ENCODE measurements at places on chromosomes 12 and 14.
A peak's percentile ranks its signal among the peaks of the same experiment; 100 is the strongest.

DNA sequence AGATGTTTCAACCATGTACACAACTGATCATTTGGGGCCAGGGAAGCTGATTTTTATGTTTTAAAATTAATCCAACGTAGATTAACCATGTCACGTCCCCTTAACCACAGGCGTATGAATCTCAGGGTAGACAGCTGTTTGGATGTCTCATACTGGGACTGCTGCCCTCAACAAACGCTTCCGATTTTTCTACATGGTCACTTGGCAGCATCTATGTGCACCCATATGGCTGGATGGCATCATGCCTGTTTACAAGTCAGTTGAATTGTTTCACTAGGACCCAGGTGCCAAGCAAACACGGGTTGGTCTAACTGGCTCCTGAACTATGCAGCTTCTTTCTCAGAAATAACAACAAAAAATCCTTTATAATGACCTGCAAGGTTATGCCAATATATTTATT is 393.8 kb downstream of the NPAS3 start:
- no peak for DNase-seq

DNA sequence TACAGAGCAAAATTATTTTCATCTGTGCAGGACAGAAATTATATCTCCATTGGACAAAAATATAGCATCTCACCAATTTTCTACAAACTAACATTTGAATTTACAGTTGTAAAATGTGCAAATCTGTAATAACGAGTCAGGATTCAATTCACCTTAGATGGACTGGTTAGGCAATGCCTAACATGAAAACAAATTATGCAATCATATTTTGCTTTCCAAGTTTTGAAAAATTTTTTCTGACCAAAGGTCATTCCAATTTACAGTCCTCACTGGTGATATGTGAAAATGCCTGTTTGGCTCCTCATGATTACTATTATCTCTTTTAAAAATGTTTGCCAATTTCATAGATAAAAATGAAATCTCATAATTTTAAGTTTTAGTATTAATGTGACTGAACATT is 6.5 kb upstream of the CPM start:
- DNase-seq, result no peak

- no peak for DNase-seq
Measured at GRCh38 chr12:49832836-49833421, 4.7 kb upstream of the NCKAP5L start.

GRCh38 chr14:81464253-81465002 is 64.3 kb upstream of the STON2 start:
- DNase-seq, result peak; percentile 77

- no peak for DNase-seq
Measured at GRCh38 chr12:56348776-56349175, 10.1 kb downstream of the IL23A start.

DNA sequence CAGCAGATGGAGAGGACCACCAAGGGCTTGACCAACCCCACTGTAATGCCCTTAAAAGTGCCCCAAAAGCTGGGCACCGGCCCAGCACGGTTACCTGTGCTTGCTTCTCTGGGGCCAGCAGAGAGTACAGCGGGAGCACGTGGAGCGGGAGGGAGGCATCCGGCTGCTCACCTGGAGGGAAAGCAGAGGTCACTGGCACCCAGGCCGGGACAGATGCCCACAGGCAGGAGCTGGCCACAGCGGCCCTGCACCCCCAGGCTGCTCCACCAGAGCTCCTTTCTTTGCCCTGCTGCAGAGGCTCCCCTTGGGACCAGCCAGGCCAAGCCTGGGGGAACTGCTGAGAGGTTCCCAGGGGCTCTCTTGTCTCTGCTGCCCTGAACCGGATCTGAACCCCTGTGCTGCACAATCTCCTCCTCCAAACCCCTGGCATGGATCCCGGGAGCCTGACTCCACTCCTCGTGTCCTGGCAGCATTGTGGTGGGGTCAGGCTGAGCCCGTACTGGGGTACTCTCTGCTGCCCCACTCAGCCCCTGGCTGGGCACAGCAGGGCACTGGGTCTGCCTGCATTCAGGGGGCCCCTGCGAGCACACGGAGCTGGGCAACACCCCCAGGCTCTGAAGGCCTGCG is 24.0 kb downstream of the DHX37 start:
- DNase-seq, result no peak

- no peak for DNase-seq
Measured at GRCh38 chr12:49933796-49934195, 16.7 kb upstream of the AQP2 start.

GRCh38 chr12:104985206-104985605 is 910 bp upstream of the NOPCHAP1 start:
- DNase-seq, result no peak

Data from NCI-H524 treated with DMSO at 0.1 percent for 48 hours (cell line).